ENCODE measurements at places on chromosomes 1 and 21. TPM values are rescaled to one million over a fixed set of nuclear protein-coding genes. Genes with fewer than 3 reads are reported as not detected.

The ZSWIM5 gene
- total RNA-seq, result 0.32 TPM

The TMEM52 gene
- 0.32 TPM for total RNA-seq

The RORC gene
- total RNA-seq, result not detected

The HUNK gene
- under 0.01 TPM for total RNA-seq

The ZNF644 gene
- 41.5 TPM for total RNA-seq

The APOBEC4 gene
- total RNA-seq, result not detected

The NR5A2 gene
- under 0.01 TPM for total RNA-seq

The HES5 gene
- total RNA-seq, result not detected

The NCAM2 gene
- total RNA-seq, result 3.9 TPM

The TTC39A gene
- 0.26 TPM for total RNA-seq

The CDC20 gene
- 1.2 TPM for total RNA-seq

The LIN28A gene
- under 0.01 TPM for total RNA-seq

The CFAP107 gene
- not detected for total RNA-seq

The FGR gene
- total RNA-seq, result 0.09 TPM

The SYTL1 gene
- total RNA-seq, result 0.32 TPM

The CR1 gene
- total RNA-seq, result not detected

All from bronchial smooth muscle cell (primary cell).